ENCODE measurements at places on chromosomes 1 and 21. TPM values are rescaled to one million over a fixed set of nuclear protein-coding genes. Genes with fewer than 3 reads are reported as not detected.

Gene FOXD3
- not detected for total RNA-seq

Gene FCRL4
- total RNA-seq: not detected

Gene HORMAD1
- total RNA-seq: not detected

Gene CAMK1G
- total RNA-seq: not detected

Gene FDPS
- 122 TPM for total RNA-seq

Gene BATF3
- total RNA-seq: 3.7 TPM

Gene HIVEP3
- total RNA-seq: 4.5 TPM

Gene ZC3H12A
- total RNA-seq: 6.9 TPM

Gene ZZZ3
- 34.6 TPM for total RNA-seq

Gene FABP3
- total RNA-seq: 51.8 TPM

Gene SLC6A9
- total RNA-seq: 67.3 TPM

Data from chondrocyte (in vitro differentiated cells).